ENCODE measurements at places on chromosomes 13 and 19.

GRCh38 chr13:29753618-29754472, 96.6 kb downstream of the UBL3 start:
- DNase-seq, result peak; percentile 13

DNA sequence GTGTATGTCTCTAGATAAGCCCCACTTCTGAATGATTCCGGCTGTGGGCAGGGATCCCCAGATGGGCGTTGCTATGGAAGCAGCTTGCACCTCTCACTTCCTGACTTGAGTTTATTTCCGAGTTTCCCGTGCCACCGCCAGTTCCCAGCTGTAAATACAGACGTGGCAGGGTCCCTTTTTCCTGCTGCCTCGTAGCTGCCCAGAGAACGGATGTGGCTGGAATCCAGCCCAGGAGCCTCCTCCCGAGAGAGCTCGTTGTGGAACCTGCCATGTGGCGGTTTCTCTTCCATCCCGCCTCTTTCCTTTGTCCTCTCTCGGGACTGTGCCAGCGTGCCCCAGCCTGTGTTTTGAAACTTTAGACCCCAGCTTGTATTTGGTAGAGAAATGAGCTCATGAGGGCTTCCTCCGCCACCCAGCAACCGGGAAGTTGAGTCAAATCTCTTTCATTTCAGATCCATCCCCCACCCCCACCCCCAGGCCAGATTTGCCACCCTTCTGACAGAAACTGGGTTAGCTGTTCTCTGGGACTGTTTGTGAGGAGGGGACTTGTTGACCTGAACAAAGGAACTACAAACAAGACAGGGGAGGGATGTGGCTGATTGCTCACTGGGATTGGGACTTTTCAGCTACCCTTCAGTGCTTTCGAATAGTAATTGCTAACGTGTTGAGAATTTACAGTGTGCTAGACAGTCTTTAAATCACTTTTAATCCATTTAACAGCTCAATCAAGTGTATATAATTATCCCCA, 96.6 kb downstream of the SIPA1L3 start:
- peak; percentile 97 for DNase-seq

DNA sequence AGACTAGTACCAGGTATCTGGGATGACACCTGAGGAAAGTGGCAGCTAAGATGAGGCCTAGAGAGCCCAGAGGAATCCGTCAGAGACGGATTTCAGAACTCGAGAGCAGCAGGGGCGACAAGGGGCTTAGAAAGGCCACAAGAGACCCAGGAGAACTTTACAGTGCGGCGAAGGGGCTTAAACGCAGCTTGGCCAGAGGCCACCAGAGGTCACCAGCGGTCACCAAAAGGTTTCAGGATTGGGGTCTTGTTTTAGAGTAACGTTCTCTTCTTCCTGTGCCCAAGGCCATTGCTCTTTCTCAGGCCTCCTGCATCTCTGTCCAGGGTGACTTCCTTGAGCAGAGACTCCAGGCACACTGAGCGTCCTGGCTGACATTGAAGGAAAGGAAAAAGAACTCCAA, 2.2 kb downstream of the ZSCAN22 start:
- no peak for DNase-seq

GRCh38 chr19:43504426-43505185, at the start of gene PHLDB3:
Gene PHLDB3, minus strand, starts transcription at chr19:43504746. Its CDS starts 628 bp downstream, at chr19:43504118.
- peak; percentile 43 for DNase-seq

GRCh38 chr13:95833719-95834118, 156.8 kb downstream of the DNAJC3 start:
- peak; percentile 16 for DNase-seq

- DNase-seq, result peak; percentile 55
These were observed at the start of gene SSBP4 for GRCh38 chr19:18419195-18419698. Gene SSBP4, plus strand, starts transcription at chr19:18419398. Its CDS starts 251 bp downstream, at chr19:18419649.

DNA sequence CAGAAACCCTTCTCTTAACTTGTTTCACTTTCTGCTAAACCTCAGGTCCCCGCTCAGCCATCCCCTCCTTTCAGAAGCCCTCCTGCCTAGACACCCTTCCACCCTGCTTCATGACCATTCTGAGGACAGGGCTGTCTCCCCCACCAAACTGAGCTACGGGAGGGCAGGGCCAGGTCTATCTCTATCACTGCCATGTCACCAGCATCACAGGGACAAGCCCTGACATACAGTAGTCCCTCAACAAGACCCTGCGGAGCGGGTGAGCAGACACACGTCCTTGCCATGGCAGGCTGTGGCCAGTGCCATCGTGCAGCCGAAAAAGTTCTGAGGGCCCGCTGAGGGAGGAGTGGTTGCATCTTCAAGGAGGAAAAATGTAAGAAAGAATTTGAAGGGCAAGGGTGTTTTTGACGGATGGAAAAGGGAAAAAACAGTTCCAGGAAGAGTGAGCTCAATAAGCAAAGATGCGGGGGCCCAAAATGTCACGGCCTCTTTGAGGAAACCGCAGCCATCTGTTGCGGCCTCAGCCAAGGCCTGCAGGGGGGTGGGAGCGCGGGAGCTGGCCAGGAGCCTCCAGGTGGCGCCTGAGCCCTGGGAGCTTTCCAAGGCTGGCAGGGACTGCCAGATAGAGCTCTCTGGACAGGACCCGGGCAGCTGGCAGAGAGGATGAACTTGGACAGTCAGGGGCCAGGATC, 8.1 kb downstream of the PTGIR start:
- peak; percentile 49 for DNase-seq

GRCh38 chr13:51501592-51502152, 48.8 kb upstream of the INTS6 start:
- peak; percentile 38 for DNase-seq

- DNase-seq, result peak; percentile 31
These were observed 175.2 kb downstream of the PAN3 start for GRCh38 chr13:28313579-28313978.

- DNase-seq, result no peak
These were observed 15.8 kb upstream of the POP4 start for GRCh38 chr19:29590278-29590677.

DNA sequence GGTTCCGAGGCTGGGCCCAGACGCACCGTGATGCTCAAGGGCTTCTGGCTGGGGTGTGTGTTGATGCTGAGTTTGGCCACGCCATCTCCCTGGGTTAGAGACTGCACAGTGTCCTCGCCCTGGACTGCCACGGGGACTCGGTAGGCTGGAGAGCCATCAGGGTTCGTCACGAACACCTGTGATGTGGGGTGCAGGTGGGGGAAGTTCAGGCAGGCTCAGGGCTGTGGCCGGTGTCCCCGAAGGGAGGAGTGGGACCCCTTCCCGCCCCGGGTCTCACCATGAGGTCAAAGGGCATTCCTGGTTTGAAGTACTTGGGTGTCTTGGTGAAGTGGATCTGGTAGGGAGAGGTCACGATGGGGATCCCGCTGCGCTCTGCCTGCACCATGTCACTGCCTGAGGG, 8.2 kb downstream of the C3 start:
- no peak for DNase-seq

- peak; percentile 88 for DNase-seq
These were observed at the start of gene ERCC1 for GRCh38 chr19:45423589-45424190. Gene ERCC1, minus strand, starts transcription at chr19:45423917. Its CDS starts 543 bp downstream, at chr19:45423374.

DNA sequence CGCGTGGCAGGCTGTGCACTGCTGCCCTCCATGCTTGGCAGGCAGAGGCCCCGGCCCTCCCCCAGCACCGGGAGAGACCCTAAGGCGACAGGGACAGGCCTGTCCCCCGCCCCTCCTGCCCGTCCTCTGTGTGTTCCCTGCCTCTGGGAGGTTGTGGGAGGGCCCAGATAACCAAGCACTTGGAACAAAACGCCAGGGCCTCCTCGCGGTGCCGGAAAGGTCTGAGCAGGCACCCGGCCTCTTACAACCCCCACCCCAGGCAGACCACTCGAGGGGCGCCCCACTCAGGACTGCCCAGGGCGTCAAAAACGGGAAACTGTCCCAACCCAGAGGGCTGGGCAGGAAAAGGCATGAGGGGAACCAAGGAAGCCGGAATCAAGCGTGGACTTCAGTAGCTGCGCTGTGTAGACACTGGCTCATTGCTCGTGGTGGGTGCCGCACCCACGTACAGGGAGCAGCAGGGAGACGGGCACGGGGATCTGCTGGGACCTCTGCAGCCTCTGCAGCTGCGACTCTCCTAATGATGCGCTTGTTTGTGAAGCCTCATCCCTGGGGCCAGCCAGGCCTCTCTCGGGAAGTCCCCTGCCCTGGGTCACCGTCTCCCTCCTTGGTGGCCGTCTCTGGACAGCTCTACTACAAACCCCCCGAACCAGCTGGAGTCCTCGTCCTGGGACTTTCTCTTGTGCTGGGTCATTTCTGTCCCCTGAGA, 20.0 kb downstream of the GNA11 start:
- DNase-seq, result no peak

GRCh38 chr19:17753976-17754375, 2.7 kb downstream of the FCHO1 start:
- DNase-seq, result no peak

- DNase-seq, result no peak
These were observed 169.3 kb downstream of the LHFPL6 start for GRCh38 chr13:39433651-39434050.

- DNase-seq, result no peak
These were observed 14.0 kb upstream of the TBC1D4 start for GRCh38 chr13:75495938-75496337.

DNA sequence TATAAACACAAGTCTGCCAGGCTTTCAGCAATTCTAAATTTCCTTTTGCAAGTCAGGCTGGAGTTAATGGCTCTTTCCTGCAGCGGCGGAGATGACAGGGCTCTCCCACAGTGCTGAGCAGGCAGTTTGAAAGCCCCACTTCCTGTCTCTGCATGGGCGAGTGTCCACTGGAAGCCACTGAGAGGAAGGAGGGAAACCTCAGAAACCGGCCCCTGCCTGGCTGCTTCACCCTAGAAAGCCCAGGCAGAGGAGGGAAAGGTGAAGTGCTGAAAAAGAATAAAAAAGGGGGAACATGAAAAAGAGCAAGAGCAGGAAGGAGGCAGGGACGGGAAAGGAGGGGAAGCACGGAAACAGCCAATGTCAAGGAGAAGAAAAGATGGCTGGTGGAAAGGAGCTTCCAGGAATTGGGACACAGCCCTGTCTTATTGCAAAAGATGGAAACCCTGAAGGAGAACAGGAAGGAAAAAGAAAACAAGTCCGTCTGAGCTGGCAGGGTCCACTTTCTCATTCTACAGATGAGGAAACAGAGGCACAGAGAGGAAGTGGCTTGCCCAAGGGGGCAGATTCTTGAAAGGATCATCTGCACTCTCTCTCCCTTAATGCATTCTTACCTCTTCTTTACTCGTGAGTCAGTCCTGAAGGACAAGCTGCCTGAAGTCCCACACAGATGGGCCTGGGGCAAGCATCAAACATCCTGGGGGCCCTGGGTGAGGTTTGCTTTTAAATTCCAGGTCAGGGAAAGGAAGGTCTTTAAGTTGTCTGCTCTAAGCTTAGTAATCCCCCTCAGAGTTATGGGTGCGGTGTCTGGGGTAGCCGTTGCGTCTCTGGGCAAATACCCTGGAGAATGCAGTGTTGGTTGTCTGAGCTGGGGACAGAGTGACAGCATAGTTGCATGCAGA, 38.8 kb upstream of the ALOX5AP start:
- DNase-seq, result peak; percentile 32

GRCh38 chr13:85537601-85538000, 261.6 kb downstream of the SLITRK6 start:
- no peak for DNase-seq

GRCh38 chr19:6416658-6417405, 7.8 kb downstream of the KHSRP start:
- DNase-seq, result no peak

DNA sequence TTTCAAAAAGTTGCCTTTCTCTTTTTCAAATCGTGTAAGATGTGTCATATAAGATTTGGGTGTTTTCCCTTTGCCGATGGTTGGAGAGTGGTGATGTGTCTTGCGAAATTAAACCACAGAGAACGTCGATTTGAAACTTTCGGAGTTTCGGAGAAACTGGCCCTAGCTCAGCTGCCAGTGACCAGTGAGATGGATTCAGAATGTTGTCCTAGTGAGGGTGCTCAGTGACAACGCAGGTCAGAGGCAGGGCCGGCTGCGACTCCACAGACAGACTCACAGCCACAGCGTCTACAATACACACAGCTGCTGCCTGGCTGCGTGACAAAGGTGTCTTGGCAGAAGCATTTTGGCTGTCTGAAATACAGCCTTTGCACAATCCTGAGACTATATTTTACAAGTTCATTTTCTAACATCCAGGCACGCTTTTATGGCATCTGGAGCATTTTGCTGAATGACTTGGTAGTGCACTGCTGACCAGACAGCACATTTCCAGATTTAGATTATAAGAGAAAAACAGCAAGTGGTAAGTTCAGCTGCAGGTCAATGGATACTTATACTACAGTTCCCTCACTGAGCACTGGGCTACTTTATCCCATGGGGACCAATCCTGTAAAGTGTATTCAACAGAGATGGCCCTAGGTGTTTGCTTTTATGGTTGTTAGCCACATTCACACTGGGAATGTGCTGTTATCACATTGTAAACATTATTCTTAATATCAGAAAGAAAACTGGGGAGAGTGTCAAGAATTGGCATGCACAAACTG, 207.5 kb downstream of the KCNRG start:
- peak; percentile 24 for DNase-seq

- no peak for DNase-seq
These were observed 50.9 kb downstream of the LNX2 start for GRCh38 chr13:27569405-27569804.

DNA sequence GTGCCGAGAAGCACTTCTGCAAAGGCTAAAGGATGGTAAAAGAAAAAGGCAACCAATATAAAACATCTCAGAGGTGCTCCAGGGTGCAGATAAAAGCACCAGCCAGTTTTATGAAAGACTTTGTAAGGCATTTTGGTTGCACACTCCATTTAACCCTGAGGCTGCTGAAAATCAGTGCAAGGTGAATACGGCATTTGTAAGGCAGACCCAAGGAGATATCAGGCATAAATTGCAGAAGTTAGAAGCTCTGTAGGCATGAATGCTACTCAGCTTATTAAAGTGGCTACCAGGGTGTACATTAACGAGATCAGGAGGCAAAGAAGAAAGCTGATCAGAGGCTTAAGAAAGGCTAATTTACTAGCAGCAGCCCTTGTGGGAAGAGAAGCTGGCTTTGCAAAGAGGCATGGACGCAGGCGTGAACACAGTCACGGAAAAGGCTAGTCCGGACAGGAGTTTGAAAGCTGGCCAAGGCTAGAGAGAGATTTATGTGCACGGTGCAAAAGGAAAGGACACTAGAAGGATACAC, 99.6 kb downstream of the ZNF429 start:
- DNase-seq, result no peak

- no peak for DNase-seq
These were observed 1.2 kb downstream of the KLF2 start for GRCh38 chr19:16325641-16326400.

- DNase-seq, result no peak
These were observed 28.7 kb downstream of the TMEM161A start for GRCh38 chr19:19109601-19110000.

DNA sequence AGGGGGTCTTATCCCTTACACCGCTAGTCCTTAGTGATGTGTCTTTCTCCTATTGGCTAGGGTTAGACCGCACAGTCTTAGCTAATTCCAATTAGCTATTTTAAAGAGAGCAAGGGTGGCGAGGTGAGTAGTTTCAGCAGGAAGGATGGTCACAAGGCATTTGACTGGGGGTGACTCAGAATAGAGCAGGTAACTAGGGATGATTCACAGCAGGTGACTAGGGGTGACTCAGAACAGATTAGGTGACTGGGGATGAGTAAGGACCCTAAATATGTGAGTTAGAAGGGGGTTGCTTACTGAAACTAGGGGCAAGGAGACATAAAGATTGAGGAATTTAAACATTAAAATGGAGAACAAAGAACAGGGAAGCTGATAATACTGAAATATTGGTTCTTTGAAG, 64.3 kb downstream of the ZNF66 start:
- peak; percentile 32 for DNase-seq

GRCh38 chr13:31431722-31432137, 232.0 kb downstream of the B3GLCT start:
- DNase-seq, result peak; percentile 46

All from A172 (cell line).